ENCODE measurements at places on chromosomes 4 and X. TPM values are rescaled to one million over a fixed set of nuclear protein-coding genes. Genes with fewer than 3 reads are reported as not detected.

The EBP gene
- total RNA-seq: 13.3 TPM

The PPP1R2C gene
- not detected for total RNA-seq

The DACH2 gene
- not detected for total RNA-seq

The GAGE12F gene
- total RNA-seq: not detected

The RTL3 gene
- total RNA-seq: 10.0 TPM

DNA sequence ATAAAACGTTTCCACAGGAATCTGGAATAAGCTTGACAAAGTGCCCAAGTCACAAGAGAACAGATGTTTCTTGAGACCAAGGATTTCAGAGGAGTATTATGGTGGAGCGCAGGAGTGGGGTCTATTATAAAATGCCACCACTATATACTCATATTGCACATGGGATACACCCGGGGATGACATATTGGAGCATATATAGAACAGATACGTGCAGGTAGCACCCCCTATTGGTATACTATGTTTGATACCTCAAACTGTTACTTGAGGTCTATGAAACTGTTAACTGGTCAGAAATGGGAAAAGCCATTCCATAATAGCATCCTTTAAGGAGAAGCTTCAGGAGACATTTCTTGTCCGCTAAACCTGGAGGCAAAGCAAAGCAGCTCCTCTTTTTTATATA, 86.0 kb downstream of the PCYT1B start:
- ATAC-seq: no peak

GRCh38 chr4:152843481-152844090, 63.8 kb downstream of the ARFIP1 start:
- ATAC-seq: no peak

GRCh38 chrX:19924285-19924684, 36.9 kb upstream of the SH3KBP1 start:
- no peak for ATAC-seq

- no peak for ATAC-seq
Measured at GRCh38 chr4:26619784-26620183, 35.9 kb downstream of the TBC1D19 start.

DNA sequence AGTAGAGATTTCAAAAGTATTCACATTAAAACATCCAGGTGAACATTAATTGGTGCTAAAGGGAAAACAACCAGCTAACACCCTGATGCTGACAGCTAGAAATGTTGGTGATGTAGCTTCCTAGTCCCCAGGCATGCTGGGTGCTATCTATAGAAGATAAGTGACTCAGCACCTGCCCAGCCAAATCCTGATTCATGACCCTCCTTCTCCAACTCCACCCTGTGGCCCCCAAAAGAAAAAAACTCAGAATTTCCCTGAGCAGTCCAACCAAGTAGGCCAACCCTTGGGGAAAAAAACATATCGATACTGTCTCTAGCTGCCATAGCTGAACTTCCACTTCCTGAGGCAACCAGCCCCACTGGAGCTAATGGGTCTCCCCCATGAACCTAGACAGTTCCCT, 197.6 kb upstream of the KLF3 start:
- no peak for ATAC-seq

- ATAC-seq: no peak
Measured at GRCh38 chr4:93346840-93347239, 481.7 kb upstream of the ATOH1 start.

- no peak for ATAC-seq
Measured at GRCh38 chrX:71170660-71171059, 26.0 kb downstream of the NLGN3 start.

DNA sequence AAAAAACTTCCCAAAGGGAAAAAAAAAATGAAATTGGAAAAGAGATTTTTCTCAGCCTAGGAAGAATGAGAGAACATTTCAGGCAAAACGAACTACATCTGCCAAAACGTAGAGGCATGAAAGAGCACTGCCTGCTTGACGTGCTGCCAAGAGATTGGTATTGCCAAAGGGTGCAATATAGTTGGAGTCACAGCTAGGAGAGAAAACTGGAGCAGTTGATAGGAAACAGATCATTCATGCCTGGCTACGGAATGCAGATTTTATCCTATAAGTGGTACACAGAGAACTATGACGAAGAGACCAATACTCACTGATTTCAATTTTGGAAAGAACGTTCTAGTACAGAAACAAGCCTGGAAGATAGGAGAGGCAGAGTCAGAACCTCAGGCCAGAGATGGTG, 68.4 kb upstream of the IQCM start:
- ATAC-seq: no peak

DNA sequence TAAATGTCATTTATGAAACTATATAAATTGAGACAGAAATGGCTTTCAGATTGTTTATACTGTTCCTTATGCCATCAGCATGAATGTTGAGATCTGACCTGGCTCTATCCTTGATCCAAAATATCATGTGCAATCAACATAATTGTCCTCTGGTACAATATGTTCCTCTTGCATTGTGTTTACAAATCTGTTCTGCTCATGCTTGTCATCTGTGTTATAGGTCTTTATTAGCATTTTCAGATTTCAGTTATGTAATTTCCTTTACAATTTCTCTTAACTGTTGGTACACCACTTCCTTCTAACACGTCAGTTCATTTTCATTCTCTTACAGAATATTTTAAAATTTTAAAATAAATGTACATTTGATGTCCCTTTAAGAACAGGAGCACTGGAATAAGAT, 1.6 kb downstream of the HPGD start:
- ATAC-seq: peak; percentile 40

DNA sequence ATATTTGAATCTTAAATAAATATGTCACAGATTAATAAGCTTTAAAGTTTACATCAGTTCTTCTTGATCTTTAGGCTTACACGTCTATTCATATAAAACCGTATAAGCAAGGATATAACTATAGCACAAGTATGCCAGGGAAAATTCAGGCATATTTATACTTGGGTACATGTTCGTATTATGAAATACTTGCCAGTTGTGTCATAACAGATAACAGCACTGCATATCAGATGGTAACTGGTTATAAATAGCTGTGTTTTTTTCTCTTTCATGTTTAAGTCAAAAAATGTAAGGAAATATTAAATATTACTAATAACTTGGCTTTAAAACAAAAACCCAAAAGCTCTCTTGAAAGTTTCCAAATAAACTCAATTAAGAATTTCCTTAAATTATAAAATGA, 17.5 kb downstream of the BRWD3 start:
- no peak for ATAC-seq

DNA sequence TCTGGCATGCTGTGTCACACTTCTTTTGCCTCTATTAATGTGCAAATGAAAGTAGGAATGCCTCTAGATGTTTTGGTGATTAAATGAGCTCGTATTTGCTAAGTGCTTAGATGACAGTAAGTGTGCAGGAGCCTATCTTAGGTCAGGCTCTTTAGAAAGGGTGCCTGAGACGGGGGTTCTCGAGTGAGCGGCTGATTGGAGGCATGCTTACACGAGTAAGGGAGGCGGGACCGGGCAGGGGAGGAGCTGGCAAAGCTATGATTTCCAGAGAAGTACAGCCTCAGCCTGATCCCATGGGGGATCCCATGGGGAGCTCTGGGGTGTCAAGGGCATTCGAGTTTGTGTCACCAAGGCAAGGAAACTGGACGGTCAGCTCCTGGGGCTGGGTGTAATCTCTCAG, 44.8 kb downstream of the CLDN34 start:
- no peak for ATAC-seq

- peak; percentile 62 for ATAC-seq
Measured at GRCh38 chrX:115949900-115950822, 220.4 kb upstream of the AGTR2 start.

GRCh38 chr4:153266988-153267387, 62.7 kb downstream of the TRIM2 start:
- no peak for ATAC-seq

DNA sequence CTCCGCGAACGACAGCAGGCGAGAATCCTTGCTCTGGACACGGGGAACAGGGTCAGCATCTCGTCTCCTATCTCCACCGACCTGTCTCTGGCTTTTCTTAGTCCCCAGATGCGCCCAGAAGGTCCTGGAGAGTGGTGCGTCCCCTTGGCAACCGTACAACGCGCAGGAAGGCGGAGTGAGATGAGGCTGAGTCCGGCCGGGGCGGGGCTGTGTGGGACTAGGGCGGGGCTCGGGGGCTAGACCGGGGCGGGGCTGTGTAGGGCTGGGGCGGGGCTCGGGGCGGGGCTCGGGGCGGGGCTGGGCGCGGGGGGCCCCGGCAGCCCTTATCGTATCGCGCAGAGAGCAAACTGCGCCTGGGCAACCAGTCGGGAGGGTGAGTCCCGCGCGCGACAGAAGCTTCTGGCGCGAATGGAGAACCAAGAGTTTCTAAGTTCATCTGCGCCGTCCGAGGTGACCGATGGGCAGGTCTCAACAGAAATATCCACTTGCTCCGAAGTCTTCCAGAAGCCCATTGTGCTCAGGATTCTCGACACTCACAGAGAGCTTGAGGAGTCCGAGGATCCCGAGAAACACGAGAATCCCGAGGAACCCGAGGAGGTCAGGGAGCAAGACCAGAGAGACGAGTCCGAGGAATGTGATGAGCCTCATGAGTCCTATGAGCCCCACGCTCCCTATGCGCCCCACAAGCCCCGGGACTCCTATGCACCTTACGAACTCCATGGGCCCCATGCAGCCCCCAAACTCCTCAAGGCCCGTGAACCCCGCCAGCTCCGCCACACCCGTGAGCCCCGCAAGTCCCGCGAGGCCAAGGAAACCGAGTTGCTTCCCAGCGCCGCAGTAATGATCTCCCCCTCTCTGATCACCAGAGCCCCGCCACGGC, 24.9 kb downstream of the ARL9 start:
- ATAC-seq: peak; percentile 96

GRCh38 chr4:105145156-105145902, 1.3 kb upstream of the TET2 start:
- ATAC-seq: peak; percentile 3

DNA sequence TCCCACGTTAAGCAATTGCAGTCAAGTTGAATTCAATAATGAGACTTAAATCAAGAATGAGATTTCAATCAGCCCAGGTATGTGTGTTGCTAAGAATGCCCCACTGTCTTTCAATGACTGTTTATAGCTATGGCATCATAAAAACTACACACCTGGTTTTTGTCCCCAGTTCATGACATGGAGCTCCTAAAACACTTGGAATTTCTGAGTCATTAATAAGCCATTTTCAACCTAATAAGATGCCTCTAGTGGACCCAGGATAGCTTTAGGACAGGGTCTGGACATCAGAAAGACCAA, 72.7 kb upstream of the STS start:
- ATAC-seq: no peak

GRCh38 chrX:68894142-68894512, 65.3 kb downstream of the EFNB1 start:
- peak; percentile 27 for ATAC-seq

- no peak for ATAC-seq
Measured at GRCh38 chr4:15689540-15689939, 7.9 kb downstream of the FAM200B start.
